ENCODE measurements at places on chromosomes 1 and 21.
A peak's percentile ranks its signal among the peaks of the same experiment; 100 is the strongest.

- no peak for DNase-seq
Measured at GRCh38 chr1:29954591-29954990, 718.3 kb downstream of the PTPRU start.

DNA sequence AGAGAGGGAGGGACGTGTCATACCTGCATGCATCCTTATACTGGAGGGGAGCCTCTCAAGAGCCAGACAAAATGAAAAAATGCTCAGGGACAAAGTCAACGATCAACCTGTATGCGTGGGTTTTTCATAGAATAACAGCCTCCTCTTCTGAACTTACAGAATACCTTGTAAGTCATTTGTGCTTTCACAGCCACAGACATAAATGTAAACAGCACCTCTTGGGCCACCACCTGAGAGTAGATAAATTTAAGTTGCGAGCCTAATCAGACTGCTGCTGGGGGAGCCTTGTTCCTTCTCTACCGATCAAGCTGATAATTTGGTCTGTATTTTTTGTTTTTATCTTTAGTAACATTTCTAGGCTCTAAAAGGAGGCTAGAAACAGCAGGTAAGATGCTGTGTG, 223.1 kb downstream of the KIF26B start:
- no peak for DNase-seq

GRCh38 chr1:19036041-19036812, 79.8 kb upstream of the IFFO2 start:
- no peak for DNase-seq

DNA sequence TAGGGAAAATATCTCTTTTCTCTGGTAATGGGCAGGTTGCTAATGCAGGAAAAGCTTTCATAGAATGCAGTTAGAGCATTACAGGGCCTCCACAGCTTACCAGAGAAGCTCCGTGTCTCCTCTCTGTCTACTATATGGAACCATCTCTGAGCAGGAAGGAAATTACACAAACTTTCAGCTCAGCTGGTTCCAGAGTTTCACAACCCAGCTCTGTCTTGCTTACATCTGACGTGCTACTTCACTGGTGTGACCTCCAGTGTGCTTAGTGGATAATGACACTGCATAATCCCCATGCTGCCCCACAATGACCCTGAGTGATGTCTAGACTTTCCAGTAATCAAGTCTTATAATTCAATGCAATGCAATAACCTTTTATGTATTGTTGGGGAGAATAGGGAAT, 4.3 kb upstream of the FGGY start:
- DNase-seq, result peak; percentile 95

DNA sequence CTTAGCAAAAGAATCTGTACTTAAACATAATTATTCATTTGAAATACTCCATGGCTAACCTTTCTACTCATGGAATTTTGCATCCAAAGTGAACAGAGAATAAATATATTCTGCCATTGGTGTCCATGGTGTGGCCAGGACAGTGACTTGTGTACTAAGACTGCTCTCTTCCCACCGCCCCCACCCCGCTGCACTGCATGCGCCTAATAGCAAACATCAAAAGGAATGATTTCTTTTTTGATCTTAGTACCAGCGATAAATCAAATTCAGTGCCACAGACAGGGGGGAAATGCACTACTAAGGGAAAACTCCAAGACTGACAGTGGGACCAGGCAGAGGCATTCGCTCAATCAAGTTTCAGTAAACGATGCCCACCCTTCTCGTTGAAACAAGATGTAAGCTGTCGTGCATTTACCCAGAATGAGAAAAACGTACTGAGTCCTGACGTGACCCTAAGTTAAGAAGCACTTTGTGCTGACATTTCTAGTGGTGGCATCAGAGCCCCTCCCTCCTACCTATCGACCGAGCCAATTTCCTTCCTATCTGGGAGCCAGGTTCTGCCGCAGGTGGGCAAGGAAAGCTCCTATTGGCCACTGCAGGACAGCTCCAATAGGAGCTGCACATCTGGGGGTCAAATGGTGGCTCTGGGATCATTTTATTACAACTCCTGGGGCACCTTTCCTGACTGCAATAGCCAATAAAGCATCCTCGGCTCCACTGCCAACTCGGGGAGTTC, 12.5 kb downstream of the ESRRG start:
- no peak for DNase-seq

GRCh38 chr1:162632698-162633080, 425 bp downstream of the DDR2 start:
- peak; percentile 67 for DNase-seq

DNA sequence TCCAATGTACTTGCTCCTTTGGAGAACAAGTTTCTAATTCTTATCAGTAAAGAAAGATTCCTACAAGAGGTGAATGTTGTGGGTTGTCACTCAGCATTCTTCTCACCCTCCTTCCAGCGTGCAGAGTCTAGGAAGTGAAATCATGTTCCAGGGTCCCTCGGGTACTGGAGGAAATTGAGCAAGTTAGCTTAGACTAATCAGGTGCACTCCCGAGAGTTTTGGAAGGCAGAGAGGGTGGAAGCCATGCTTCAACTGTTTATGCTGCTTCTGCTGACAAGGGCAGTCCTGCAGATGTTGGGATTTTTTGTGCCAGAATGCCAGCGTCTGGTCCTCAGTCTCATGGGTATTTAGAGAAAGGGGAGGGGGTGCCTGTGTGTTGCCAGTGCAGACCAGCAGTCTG, 5.3 kb upstream of the C1orf115 start:
- no peak for DNase-seq

- DNase-seq, result no peak
Measured at GRCh38 chr1:209318181-209319056, 265.1 kb upstream of the CAMK1G start.

GRCh38 chr1:59986516-59987310, 60.1 kb upstream of the CYP2J2 start:
- DNase-seq, result no peak

DNA sequence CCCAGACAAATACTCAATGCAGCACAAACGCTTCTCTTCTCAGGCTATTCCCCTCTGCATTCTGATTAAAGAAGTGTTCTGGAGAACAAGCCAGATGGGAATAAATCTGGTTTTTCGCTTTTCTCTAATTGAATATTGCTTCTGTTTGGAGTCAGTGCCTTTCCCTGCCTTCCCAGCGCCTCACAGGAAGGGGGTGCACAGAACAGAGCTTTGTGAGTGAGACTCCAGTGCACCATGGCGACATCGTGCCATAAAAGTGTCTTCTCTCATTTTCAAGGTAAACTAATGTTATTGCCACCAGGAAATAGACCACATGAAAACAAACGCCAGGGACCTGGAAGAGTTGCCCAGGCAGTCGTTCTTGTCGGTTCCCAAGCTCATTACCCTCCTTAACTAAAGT, 43.6 kb upstream of the SLC45A1 start:
- no peak for DNase-seq

GRCh38 chr1:228094432-228095016, 8.6 kb downstream of the C1orf35 start:
- no peak for DNase-seq

DNA sequence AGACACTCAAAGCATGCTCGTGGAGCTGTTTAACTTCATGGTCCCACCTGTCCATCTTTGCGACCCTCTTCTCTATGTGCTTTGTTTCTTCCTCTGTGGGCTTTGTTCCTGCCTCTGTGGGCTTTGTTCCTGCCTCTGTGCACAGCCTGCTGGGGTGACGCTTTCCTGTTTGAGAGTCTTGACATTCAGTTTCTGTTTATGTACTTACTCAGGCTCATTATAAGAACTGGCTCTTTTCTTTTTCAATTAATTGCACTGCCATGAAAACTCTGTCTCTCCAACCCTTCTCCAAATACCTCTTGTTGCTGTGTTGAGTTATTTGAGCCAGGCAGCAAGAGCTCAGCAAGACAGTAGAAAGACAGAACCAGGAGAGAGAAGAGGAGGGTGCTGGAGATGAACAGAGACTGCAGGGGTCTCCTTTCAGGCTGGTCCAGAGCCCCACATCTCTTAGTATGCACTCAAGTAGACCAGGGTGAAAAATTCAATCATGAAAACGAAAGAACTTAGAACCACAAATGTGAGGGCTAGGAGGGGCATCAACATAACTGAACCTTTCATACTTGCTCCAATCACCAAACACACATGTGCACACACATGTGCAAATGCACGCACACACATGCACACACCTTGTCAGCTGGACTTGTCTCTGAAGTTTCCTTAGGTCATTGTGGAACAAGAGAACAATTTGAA, 88.3 kb upstream of the SGIP1 start:
- DNase-seq, result peak; percentile 20

DNA sequence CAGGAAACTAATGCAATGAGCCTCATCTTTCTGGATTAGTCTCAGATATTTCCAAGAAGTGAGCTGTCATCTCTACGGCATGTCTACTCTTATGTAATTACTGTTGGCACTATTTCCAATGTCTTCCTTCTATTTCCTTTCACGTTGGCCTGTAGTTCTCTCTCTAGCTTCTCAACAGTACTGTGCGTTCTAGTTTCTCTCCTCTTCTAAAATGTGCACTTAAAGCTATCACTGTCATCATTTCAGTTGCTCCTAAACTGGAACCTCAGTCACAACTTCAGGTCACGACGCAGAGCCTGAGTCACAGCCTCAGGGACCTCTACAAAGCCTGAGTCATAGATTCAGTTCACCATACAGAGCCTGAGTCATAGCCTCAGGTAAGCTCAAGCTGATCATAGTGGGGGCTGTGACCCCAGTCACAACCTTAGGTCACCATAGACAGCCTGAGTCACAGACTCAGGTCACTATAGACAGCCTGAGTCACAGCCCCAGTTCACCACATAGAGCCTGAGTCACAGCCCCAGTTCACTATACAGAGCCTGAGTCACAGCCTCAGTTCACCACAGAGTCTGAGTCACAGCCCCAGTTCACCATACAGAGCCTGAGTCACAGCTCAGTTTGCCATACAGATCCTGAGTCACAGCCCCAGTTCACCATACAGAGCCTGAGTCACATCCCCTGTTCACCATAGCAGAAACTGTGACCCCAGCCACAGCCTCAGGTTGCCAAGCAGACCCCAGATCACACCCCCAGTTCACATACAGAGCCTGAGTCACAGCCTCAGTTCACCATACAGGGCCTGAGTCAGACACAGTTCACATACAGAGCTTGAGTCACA, 13.0 kb downstream of the WNT9A start:
- DNase-seq, result peak; percentile 60

GRCh38 chr1:25869909-25870606, 5.5 kb downstream of the PAQR7 start:
- no peak for DNase-seq

DNA sequence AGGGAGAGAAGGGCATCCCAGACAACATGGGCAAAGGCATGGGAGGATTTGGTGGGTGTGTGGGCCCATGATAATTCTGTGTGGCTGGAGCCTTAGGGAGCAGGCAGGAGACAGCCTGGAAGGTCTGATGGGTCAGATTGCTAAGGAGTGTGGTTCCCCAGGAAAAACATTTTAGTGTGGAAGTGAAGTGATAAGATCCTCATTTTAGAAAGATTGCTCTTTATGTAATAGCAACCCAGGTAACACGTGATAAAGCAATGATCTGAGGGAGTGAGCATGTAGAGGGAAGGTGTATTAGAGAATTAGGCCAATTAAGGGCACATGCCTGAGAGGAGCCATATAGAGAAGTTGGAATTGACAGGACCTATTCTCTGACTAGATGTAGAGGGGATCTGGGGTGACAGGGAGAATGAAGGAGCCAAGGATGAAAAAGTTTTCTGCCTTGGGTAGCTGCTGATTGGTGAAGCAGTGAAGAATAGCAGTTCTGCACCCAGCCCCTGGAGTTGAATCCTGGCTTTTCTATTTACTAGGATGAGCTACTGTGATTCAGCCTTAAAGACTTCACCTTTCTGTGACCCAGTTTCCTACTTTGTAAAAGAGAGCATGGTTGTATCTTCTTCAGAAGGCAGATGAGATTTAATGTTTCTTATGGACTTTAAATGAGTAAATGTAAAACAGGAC, 18.7 kb upstream of the SLAMF6 start:
- peak; percentile 41 for DNase-seq

- no peak for DNase-seq
Measured at GRCh38 chr1:212728606-212729005, 29.0 kb upstream of the BATF3 start.

DNA sequence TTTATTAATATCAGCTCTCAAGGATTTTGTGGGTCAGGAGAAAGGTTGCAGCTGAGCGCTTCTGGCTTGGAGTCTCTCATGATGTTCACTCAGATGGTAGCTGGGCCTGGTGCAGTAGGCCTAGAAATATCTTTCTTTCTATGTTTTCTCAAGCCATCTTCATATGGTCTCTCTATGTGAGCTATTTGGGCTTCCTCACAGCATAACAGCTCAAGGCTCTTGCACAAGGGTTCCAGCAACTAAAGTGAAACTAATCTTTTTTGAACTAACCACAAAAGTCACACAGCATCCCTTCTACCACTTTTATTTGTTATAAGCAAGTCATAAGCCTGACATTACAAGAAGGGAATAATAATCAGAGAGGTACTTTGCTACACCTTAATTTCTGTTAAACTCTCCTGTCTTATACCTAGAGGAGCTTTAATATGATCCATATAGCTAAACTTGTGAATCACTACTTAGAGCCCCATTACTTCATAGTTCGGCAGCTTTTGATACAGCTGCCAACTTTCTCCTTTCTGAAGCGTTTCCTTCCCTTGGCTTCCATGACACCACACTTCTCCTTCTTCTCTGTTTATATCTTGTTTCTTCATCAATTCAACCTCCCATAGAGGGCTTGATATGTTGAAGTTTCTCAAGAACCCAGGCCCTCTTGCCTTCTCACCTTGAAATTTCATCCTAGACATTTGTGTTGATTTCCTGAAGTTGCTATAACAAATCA, 720.2 kb downstream of the LTN1 start:
- peak; percentile 77 for DNase-seq

DNA sequence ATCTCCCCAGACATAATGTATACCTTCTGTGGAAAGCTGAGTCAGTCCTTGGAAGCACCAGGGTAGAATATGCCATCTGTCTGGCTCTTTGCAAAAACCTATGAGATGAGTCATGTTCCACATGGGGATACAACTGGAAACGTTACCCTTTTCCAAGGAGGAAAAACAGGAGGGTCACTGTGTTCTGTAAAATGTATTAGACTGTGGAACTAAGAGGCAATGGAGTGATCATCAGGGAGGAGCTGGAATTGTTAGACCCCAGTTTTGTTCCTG, 16.1 kb upstream of the PSMD4 start:
- peak; percentile 57 for DNase-seq

DNA sequence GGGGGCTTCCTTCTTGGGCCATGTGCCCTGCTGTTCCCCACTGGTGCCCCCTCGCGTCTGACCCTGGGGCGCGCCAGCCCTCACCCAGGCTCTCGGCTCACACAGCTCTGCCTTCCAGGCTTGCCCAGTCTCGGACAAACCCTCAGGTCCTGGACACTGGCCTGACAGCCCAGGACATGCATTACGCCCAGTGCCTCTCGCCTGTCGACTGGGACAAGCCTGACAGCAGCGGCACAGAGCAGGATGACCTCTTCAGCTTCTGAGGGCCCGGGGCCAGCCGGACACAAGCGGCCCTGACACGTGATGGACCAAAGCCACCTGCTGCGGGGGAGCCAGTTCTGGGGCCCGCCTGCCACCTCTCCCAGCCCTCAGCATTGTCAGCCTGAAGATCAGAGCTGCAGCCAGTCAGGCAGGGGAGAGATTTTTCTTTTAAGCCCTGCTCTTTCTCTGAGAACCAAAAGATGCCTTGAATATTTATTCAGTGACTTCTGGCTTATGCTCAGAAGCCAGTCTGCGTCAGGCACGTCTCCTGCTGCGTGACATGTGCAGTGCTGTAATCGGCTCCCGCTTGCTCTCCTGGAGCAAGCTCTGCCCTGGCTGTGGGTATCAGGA, 23.4 kb downstream of the LDLRAP1 start:
- peak; percentile 97 for DNase-seq

GRCh38 chr1:203678943-203679661, 52.5 kb downstream of the ATP2B4 start:
- DNase-seq, result no peak

GRCh38 chr1:177080564-177080963, 83.9 kb downstream of the ASTN1 start:
- no peak for DNase-seq
